ENCODE measurements at places on chromosomes 5 and 9.

DNA sequence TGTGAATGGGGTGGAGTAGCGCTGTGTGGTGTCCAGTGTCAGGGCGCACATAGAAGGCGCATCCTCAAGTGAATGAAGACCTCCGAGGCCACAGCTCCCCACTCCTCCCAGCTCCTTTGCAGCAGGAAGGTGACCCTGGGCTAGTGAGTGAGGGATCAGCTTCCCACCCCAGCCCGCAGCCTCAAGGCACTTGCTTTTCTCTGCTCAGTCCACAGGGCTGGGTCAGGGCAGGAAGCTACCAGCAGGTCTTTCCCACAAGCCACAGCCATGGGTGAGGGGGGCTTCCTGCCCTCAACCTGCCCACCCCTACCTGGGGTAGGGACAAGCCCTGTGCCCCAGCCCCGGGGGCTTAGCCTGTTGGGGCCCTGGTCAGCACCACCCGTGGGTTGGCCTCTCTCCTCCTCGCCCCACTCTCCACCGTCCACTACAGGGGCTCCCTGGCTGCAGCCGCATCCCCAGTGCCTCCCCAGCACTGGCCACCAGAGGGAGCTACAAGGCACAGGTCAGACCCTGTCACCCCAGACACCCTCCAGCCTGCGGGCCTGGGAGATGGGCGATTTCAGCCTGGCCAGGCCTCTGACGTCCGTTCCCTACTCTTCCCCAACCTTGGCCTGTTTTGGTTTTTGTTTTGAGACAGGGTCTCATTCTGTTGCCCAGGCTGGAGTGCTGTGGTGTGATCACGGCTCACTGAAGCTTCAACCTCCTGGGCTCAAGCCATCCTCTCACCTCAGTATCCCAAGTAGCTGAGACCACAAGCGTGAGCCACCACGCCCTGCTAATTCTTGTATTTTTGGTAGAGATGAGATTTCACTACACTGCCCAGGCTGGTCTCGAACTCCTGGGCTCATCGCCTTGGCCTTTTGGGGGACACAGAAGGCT is 1.3 kb upstream of the ABCA2 start:
- DNase-seq: peak; percentile 62

DNA sequence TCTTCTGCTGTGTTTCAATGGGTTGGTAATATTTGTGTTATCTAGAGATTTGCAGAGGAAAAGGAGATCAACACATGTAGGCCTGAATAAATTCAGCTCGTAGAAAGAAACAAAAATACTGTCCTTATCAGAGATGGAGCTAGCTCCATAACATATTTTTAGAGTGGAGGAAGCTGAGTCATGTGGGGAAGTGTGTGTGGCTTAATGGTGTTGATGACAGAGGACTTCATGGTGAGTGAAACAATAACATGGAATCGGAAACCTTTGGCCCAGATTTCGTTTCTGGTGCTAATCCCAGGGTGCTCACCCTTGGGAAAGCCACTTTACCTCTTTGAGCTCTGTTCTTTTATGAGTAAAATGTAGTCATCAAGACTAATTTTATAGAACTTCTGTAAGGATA is 825.0 kb downstream of the TLR4 start:
- DNase-seq: no peak

DNA sequence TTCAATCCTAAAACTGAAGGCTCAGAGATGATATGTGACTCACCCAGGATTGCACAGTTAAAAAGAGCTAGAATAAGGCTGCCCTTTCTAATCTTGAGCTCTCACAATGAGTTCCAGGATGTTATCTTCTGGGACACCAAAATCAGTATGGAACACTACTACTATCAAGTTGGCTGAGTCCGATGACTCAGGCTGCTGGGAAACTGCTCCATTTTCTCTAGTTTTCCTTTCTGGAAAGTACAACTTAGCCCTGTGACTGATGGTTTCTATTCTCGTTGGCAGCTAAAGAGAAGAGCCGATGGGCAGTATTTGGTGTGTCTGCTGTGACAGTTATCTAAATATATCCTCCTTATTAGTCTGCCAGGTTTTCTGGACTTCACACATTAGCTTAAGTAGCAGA is 37.9 kb upstream of the DPYSL3 start:
- no peak for DNase-seq

DNA sequence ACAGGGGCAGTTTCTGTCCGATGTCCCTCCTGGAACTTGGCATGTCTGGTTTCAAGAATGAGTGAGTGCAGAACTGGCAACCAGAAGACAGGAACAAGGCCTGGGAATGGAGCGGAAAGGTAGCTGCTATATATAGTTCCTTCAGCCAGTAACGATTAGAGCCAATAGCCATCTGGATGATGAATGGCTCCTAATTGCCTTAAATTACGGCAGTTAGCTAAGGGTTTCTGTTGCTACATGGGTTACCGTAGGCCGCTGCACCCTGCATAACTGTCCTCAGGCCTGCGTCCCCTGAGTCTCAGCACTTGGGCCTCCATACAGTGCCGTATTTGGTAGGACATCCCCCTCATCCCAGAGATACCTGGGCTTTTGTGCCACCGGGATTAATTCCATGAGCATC is 29.4 kb downstream of the WWC1 start:
- no peak for DNase-seq

- no peak for DNase-seq
Measured at GRCh38 chr5:79074641-79075040, 5.1 kb downstream of the BHMT2 start.

GRCh38 chr5:107269256-107269655 is 401.5 kb downstream of the EFNA5 start:
- no peak for DNase-seq

DNA sequence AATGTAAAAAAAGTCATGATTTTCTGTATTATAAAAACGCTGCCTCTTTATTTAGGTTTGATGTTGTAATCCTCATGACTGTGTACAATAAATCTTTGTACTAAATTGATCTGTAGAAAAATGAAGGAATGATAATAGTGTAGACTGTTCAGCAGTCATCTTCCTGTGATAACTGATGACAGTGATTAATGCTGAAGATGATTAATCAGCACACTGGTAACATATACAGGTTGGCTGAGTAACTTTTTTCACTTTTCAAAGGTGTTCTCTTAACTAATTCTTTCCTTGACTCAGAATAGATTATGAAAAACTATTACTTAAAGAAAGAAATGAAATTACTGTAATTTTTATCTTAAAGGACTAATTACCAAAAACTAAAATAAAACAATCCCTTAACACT is 122.5 kb downstream of the RFX3 start:
- DNase-seq: no peak

DNA sequence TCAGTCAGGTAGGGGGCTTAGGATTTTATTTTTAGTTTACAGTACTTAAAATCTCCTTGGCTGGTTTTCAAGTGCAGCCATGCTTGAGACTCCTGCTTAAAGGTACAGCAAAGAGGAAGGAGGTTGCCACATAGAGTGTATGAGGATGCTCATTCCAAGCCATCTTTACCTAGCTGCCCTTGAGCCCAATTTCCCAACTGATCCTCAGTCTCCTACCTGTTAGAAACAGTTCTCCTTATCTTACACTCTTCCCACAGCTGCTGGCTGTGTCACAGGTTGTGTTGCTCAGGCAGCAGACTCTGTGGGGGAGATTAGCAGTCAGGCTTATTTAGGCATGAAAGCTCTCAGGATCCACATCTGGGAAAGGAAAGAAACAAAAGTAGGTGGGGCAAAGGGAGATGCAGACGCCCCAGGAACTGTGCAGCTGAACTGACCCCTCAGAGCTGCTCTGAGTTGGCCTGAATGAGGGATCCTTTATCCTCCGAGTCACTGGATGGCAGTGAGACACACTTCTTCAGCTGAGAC is 95.1 kb downstream of the NMUR2 start:
- DNase-seq: no peak

- DNase-seq: no peak
Measured at GRCh38 chr5:88883059-88883835, at the start of gene MEF2C. TSS of gene MEF2C (minus strand) at chr5:88883184. CDS start at chr5:88823788, 59,396 bp downstream.

GRCh38 chr9:135869909-135870308 is 37.4 kb downstream of the CAMSAP1 start:
- DNase-seq: no peak

DNA sequence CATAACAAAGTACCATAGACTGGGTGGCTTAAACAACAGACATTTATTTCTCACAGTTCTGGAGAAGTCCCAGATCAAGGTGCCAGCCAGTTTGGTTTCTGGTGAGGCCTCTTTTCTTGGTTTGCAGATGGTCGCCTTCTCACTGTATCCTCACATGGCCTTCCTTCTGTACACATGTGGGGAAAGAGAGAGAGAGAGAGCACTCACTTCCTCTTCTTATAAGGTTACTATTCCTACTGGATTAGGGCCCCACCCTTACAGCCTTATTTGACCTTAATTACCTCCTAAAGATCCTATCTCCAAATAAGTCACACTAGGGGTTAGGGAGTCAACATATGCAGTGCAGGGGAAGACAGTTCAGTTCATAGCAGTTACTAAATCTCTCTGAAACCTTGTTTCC is 205.6 kb upstream of the GDNF start:
- DNase-seq: no peak

DNA sequence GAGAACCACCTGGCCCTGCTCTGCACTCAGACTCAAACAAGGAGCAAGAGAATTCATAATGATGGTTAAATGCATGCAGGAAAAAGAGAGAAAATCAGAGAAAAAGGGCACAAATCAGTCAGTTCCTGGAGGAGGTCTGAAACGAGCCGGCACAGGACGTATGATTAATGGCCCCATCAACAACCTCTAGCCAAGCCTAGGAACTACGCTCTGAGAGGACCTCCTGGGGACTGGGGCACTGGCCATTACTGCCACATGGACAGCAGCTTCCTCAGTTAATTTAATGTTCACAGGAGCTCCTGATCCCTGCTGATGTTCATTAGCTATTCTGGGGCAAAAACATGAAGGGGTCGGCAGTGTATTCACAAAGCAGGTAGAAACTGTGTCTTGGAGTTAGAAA is 238.1 kb downstream of the MED10 start:
- DNase-seq: no peak

DNA sequence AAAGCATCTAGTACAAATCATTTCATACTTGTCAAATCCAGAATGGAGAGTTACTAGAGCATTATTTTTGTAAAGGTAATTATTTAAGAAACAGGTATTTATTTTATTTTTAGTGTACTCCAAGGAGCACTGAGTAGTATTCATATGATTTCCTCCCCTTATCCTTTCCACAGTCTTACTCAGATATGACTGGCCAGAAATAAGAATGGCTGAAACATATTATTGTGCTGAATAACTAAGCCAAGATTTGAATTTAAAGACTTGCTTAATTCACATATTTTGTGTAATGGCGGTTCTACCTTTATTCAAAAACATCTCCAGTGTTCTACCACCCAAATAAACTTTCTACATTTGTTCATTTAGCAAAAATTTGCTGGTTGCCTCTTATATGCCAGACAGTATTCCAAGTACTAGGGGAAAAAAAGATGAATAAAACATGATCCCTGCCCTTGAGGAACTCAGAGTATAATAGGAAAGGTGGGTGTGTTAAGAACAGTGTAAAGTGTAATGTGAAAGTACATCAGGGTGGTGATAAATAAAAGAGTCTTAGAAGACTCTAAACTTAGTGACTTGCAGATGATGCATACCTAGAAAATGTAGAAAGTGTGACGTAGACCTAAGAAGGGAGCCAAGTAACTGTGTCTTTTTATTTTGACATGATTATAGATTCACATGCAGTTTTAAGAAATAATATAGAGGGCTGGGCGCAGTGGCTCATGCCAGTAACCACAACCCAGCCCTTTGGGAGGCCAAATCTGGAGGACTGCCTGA is 110.4 kb upstream of the GRHPR start:
- no peak for DNase-seq

DNA sequence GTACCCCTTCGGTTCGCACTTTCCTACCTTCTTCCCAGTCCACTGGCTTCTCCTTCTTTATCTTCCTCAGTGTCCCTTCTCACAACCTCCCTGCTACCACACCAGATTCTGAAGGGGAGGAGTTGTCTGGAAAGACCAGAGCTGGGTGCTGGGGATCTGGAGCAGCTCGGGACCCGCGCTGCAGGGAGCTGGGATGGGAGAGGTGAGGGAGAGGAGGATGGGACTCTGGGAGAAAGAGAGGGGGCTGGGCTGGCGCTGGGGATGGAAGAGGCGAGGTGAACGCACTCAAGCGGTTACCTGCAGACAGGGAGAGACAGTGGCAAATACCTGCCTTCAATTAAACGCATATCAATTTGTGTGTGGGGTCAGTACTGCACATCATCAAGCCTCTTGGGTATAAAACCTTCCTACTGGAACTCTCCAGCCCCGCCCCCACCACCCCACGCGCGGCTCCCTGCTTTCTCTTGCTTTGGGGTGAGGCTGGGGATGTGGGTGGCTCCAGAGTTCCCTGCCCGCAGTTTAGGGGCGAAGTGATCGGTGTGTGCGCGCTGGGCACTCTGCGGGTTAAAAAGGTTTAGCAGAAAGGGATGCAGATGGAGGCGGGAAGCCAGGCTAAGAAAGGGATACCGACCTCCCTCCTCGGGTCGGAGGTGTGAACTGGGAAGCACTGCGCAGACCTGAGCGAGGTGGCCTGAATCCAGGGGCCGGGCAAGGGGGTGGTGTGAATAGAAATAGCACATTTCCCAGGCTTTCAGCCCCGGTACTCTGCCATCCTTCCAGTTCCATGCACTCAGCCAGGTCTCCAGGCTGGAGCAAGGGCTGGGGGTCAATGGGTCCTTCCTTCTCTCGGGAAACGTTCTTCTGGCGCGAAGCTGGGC is 977 bp upstream of the PAM start:
- DNase-seq: no peak

GRCh38 chr9:108512426-108513173 is 343.2 kb downstream of the ACTL7B start:
- no peak for DNase-seq

DNA sequence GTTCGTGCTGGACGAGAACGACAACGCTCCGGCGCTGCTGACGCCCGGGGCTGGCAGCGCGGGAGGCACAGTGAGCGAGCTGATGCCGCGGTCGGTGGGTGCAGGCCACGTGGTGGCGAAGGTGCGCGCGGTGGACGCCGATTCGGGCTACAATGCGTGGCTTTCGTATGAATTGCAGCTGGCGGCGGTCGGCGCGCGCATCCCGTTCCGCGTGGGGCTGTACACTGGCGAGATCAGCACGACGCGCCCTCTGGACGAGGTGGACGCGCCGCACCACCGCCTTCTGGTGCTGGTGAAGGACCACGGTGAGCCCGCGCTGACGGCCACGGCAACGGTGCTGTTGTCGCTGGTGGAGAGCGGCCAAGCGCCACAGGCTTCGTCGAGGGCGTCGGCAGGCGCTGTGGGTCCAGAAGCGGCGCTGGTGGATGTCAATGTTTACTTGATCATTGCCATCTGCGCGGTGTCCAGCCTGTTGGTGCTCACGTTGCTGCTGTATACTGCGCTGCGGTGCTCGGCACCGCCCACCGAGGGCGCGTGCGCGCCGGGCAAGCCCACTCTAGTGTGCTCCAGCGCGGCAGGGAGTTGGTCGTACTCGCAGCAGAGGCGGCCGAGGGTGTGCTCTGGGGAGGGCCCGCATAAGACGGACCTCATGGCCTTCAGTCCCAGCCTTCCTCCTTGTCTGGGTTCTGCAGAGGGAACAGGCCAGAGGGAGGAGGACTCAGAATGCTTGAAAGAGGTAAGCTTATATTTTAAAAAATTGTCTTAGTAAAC is 2.2 kb downstream of the PCDHA13 start:
- no peak for DNase-seq

GRCh38 chr9:21833090-21833801 is 30.8 kb downstream of the MTAP start:
- no peak for DNase-seq

- peak; percentile 21 for DNase-seq
Measured at GRCh38 chr5:80346055-80346454, 26.3 kb downstream of the SPZ1 start.

GRCh38 chr9:93166699-93167098 is 17.2 kb upstream of the WNK2 start:
- DNase-seq: no peak
